GDM1 (cell line): ENCODE measurements at places on chromosomes 6 and 20.

DNA sequence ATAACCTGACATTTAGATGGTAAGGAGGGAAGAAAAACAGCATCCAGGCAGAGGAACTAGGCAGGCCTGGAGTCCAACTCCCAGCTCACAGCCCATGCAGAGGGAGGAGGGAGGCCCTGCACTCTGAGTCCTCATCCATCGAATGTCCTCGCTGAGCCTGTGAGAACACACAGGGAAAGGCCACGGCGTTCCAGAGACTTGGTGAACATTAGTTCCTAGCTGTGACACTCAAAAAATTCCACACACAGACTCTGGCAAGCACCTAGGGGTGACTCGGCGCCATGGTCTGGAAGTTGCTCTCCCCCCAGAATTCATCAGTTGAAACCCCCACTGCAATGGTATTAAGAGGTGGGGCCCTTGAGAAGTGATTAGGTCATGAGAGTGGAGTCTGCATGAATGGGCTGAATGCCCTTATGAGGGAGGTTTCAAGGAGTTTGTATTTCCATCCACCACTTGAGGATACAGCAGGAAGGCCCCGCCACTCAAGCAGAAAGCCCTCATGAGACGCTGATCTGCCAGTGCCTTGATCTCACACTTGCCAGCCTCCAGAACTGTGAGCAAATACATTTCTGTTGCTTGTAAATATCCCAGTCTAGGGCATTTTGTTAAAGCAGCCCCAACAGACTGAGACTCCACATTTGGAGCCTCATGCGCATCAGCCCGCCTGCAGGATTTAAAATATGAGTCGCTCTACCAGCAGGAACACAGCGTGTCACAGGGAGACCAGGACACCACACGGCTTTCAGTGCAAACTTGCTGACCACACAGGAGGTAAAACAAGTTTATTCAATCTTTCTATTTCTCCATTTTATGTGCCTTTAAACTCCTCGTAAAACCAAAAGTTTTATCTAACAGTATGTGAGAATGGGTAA lies 73.9 kb downstream of the WDR27 start:
- DNase-seq: no peak

GRCh38 chr6:113636357-113636824 lies 220.8 kb upstream of the MARCKS start:
- no peak for DNase-seq

DNA sequence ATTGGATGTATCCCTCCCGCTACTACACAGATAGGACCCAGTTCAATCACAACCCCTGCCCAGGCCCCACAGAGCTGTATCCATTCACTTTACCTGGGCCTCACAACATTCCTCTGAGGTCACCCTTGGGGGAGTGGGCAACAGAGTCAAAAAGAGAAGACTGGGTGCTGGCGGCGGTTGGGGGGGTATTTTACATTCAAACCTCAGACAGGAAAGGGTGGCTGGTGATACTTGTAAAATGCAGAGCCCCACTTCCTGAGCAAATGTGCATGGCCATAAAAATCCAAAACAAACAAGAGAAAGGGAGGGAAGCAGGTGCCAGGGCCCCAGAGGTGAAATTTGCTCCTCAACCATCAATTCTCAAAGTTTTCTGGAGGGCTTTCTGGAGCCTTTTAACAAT lies 3.5 kb downstream of the LRFN2 start:
- DNase-seq: no peak

DNA sequence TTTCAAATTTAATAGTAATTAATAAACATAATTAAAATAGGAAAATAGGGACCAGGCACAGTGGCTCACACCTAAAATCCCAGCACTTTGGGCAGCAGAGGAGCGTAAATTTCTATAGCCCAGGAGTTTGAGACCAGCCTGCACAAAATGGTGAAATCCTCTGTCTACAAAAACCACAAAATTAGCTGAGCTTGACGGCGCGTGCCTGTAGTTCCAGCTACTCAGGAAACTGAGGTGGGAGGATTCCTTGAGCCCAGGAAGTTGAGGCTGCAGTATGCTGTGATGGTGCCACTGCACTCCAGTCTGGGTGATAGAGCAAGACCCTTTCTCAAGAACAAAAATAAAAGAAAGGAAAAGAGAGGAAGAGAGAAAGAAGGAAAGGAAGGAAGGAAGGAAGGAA lies 1387.0 kb upstream of the ADGRB3 start:
- DNase-seq: no peak

GRCh38 chr6:91088515-91088914 lies 501.6 kb upstream of the MAP3K7 start:
- no peak for DNase-seq

GRCh38 chr6:96939007-96939805 lies 14.7 kb downstream of the KLHL32 start:
- DNase-seq: no peak

DNA sequence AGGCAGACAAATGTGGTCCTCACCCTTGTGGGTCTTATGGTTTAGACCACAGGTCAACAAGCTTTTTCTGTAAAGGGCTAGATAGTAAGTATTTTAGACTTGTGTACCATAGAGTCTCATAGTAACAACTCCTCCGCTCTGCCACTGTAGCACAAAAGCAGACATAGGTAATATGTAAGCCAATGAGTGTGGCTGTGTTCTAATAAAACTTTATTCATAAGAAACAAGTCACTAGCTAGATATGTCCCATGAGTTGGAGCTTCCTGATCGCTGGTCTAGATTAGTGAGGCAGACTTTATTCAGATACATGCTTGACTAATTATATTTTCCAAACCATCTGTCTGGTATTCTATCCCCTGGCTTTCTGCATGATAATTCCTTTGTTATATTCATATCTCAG lies 196.4 kb upstream of the TSHZ2 start:
- no peak for DNase-seq

DNA sequence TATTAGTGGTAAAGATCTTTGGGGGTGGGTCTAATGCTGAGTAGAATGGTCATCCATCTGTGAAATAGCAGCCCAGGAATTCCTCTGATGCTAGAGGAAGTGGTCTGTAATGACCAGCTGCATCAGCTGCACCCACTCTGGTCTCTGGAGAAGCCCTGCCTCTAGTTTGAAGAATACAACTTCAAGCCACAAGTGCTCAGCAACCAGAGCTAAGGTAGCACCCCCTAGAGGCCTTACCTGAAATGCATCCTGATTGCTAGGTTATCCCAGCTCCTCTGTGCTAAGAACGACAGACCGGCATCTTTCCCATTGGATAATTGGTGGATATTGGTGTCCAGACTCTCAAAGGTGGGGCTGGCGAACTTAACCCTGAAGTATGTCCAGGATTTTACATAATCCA lies 58.2 kb downstream of the DNAH8 start:
- DNase-seq: no peak

GRCh38 chr20:24676978-24677370 lies 207.5 kb downstream of the SYNDIG1 start:
- no peak for DNase-seq

- no peak for DNase-seq
Measured at GRCh38 chr20:44273231-44274215, 26.4 kb downstream of the GDAP1L1 start.

GRCh38 chr6:113960795-113961194 lies 10.2 kb downstream of the HDAC2 start:
- DNase-seq: no peak

GRCh38 chr6:221531-222349 lies 70.5 kb upstream of the DUSP22 start:
- DNase-seq: no peak

DNA sequence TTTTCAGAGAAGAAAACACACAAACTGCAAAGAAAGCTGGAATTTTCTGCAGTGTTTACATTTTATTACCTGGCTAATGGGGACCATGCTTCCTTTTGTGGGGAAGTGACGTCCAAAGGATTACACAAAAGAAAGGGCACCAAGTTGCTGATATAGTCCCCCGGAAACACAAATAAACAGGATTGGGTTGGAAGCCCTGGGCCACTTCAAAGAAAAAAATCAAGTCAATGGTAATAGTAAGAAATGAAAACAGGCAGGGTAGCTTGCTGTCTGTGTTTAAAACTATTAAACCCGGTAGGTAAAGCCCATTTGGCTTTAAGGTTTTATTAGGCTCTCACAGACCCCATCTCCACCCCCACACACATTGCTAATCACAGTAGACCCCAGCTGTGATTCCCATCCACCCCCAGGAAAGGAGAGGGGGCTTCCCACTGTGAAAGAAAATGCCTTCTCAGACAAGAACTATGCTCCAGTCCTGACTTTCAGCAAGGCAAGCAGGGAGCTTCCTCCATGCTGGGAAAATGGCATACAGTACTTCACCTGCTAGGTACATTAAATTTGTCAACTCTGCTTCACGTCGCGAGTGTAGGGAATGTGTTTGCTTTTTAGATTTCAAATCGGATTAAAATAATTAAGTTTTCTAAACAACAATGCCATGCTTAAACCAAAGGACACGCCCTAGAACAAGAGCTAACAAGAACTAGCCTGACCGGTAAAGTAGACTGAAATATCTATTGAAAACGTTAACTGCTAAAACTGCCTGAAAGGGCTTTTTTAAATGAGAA lies 1.1 kb downstream of the PERP start:
- DNase-seq: no peak

GRCh38 chr6:31546958-31547726 lies at the start of gene NFKBIL1:
NFKBIL1 (plus strand) TSS chr6:31547608; CDS start chr6:31547695, 87 bp downstream.
- DNase-seq: peak; percentile 96
